Cardiac muscle cell (in vitro differentiated cells and primary cell): ENCODE measurements at places on chromosomes 2 and 18.

DNA sequence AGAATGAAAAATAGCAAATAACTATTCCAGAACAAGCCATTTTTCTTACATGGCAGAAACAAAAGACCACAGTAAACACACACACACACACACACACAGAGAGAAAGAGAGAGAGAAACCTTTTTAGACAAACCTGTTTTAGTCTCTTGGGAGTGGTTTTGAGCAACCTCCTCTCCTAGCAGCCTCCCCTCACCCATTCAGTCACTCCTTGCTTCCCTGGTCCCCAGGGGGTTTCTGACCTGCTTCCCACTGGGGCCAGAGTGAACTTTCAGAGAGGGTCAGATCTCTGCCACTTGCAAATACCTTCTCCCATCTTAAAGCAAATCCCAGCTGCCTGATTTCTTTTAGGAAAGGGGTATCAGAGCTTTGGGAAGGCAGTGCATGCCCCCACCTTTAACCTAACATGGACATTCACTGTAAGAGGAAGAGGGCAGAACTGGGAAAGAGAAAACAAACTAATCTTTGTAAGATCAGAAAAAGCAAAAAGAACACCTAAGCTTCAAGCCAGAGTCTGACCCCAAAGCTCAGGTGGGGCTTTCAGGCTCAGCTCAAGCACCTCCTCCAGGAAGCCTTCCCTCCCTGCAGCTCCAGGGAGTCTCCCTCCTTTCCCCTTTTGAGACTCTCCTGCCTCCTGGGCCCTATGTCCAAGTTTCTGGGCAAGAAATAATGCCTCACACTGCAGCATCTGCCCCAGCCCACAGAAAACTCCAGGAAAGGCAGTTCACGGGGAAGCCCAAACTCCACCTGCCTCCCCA lies 2.7 kb downstream of the SDC1 start:
- DNase-seq = no peak

GRCh38 chr2:133586978-133587377 lies 18.7 kb upstream of the NCKAP5 start:
- DNase-seq = no peak

GRCh38 chr18:13643261-13643751 lies 83.1 kb downstream of the FAM210A start:
- DNase-seq = no peak

DNA sequence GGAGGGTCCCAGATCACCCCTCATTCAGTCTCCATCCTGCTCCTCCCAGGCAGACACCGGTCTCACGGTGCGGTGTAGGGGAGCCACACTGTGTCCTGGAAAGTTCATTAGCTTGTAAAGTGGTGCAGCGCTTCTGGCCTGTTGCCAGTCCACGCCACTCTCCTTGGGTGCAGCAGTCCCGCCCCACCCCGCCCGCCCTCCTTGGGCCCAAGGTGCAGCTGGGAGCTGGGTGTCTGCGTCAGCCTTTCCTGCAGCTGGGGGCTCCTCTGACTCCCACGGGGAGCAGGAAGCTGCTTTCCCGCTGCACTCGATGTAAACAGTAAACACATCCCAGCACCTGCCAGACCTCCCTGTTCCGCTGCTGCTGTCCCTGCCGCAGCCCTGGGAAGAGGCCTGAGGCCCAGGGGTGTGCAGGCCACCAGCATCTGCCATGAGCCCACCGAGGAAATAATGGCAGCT lies 53.8 kb upstream of the ASB18 start:
- no peak for DNase-seq

- no peak for DNase-seq
Observed at GRCh38 chr2:95312543-95313201, 15.5 kb downstream of the KCNIP3 start.

DNA sequence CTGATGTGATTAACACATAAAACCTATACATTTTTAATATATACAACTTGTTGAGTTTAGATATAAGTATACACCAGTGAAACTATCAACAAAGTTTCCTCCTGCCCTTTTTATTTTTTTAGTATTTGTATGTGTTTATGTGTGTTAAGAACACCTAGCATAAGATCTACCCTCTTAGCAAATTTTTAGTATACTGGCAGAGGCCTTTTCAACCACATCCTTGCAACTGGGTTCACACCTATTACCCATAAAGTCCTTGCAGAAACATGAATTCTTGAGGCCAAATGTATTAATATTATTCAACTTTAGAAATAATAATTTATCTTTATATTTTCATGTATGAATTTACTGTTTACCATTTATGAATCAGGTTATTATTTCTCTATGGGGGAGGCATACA lies 119.7 kb upstream of the CRIM1 start:
- no peak for DNase-seq

DNA sequence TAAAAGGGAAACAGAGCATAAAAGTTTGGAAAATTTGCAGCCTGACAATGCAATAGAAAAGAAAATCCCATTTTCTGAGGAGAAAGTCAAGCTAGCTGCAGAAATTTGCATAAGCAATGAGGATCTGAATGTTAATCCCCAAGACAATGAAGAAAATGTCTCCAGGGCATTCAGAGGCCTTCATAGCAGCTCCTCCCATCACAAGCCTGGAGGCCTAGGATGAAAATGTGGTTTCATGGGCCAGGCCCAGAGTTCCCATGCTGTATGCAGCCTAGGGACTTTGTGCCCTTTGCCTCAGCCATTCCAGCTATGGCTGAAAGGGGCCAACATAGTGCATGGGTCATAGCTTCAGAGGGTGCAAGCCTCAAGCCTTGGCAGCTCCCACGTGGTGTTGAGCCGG lies 10.3 kb upstream of the SCN1A start:
- DNase-seq = no peak

GRCh38 chr2:47054036-47054555 lies 101.0 kb downstream of the STPG4 start:
- no peak for DNase-seq

DNA sequence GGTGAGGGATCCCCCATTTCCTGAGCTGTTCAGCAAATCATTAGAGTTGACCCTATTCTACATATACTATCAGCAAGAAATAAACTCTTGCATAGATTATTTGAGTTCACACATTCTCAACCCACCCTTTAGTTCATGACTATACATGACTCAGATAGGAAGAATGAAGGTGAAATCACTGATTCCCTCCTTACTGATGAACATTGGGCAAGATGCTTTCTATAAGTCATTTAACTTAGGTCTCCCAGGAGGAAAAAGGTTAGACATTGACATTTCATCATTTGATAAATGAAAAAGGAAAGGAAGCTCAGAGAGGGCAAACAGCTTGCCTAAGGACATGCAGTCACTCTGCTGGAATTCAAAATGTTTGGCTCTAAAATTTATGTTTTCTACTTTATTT lies 408.0 kb downstream of the TMEM182 start:
- no peak for DNase-seq

GRCh38 chr2:98233941-98234340 lies 112.3 kb upstream of the CNGA3 start:
- DNase-seq = no peak

DNA sequence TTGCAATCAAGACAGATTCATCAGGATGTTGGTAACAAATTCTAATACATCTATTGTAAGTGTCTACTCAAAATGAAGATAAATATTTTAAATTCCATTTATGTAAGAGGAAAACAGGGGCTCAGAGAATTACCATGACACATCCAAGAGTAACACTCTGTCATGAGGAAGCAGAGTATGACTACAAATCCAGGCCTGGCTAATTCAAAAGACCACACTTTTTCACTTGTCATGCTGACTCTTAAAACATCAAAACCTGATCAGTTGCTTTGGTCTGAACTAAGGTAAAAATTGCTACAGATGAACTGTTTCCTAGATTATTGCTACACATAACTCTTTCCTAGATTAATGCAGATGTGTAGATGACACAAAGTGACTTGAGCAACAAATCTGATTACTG lies 880.6 kb downstream of the TSN start:
- DNase-seq = peak; percentile 24

DNA sequence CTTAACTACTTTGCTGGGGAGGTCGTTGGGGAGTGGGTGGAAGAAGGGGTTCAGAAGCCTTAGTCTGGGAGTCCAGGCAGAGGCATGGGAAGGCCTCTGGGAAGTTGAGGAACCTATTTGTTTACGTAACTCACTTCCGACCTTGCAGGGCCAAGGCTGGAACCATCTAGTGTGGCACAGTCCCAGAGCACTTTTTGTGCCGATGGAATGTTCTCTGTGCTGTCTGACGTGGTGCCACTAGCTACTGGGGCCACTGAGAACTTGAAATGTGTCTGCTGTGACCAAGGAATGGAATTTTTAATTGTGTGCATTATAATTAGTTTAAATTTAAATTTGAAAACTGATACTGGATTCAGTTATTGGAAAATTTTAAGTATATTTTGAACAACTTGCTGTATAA lies 139.7 kb downstream of the FAM161A start:
- DNase-seq = no peak

- no peak for DNase-seq
Observed at GRCh38 chr18:14015416-14015815, 100.1 kb upstream of the MC2R start.

DNA sequence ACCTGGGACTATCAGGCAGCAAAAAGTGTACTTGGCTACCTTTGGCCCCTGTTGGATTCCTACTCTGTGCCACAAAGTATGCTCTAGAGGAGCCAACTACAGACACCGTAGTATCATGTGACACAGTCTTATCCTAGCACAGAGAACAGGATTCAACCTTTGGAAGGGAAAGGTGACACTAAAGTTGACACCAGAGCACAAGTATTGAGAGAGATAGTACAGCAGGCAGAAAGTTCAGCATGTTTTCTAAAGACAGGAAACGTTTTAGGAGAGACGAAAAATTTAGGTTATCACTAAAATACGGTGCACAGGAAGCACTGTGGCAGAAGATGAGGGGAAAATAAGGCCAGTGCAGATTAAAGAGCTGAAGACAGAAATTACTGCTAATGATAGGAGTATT lies 18.6 kb downstream of the SMAD2 start:
- DNase-seq = no peak

DNA sequence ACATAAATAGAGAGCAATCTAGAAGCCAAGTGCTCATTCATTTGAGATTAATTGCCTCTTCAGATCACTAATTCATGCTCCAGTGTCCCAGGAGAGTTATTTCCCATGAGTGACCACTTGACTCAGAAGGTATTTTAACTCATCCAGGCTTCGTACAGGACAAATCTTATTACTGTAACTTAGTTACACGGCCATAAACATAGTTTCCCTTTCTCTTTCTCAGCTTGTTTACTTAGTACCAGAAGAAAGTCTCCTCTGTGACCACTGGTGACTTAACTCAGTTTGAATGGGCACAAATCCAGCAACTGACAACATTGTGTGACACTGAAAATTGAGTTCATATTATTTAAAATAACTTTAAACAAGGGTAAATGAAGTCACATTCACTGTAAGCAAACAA lies 25.3 kb downstream of the MMADHC start:
- no peak for DNase-seq

DNA sequence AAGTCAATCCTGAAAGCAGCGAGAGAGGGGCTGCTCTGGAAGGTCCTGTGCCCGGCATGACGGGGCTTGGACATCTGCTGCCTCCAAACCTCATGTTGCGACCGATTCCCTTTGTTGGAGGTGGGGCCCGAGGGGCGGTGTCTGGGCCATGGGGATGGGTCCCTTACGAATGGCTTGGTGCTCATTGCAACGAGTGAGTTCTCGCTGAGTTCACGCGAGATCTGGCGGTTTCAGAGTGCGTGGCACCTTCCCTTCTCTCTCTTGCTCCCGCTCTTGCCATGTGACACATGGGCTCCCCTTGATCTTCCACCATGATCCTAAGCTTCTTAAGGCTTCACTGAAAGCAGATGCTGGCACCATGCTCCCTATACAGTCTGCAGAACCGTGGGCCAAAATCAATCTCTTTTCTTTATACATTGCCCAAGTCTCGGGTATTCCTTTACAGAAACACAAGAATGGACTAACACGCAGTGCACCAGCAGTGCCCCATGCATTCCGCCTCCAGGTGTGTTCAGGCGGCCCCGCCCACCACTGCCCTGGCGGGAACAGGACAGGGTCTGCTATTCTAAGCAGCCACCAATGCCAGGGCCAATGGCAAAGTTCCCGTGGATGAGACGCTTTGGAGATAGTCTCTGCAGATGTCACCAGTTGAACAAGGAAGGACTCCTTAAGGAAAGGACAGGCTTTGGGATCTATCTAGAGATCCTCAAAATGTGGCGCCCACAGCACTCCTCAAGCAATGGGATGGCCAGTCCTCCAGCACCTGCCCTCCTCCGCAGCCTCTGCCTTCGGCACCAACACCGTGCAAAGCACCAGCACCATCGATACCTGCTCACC lies 63.4 kb downstream of the ZNF516 start:
- no peak for DNase-seq

GRCh38 chr2:23208339-23208738 lies 176.6 kb upstream of the KLHL29 start:
- no peak for DNase-seq

DNA sequence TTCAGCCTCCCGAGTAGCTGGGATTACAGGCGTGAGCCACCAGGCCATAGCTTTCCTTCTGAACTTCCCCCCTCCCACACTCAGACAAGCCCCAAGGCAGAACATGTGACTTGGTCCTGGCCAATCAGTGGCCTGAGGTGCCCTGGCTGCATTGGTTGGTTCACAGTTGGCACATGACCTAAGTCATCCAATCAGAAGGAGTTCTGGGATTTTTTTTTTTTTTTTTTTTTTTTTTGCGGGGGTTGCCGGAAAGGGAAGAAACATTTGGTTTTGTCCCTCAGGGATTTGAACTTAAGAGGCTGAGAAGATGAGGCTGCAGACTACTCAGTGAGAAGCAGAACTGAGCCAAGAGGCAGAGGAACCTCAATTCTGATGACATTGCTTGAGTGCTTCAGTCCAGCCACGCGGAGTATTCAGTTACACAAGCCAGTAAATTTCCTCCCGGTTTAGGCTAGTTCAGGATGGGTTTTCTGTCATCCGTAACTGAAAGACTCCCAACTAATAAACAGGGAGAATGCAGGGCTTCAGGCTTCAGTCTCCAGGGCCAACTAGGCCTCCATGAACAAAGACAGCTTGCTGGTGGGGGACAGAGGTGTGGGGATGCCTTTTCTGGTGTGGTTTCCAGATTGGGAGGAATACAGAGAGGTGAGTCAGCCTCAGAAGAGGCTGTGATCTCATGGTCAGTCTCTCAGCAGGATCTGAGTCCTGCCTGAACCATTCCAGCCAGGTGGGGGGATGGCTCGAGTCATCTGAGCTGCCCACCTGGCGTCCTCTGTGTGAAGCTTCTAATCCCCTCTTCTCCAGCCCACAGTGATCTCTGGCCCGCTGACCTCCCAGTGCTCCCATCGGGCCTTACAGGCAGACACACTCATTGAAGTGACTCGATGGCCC lies 9.2 kb downstream of the PTMA start:
- peak; percentile 25 for DNase-seq

DNA sequence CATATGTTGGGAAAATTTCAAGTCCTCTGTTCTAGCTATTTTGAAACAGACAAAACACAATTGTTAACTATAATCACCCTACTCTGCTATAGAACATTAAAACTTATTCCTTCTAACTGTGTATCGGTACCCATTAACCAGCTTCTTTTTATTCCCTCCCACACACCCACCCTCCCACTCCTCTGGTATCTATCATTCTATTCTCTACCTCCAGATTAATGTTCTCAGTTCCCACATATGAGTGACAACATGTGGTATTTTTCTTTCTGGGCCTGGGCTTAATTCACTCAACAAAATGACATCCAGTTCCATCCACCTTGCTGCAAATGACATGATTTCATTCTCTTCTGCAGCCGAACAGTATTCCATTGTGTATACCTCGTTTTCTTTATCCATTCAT lies 43.3 kb downstream of the EXOC6B start:
- no peak for DNase-seq

GRCh38 chr2:72263776-72264060 lies 116.1 kb upstream of the CYP26B1 start:
- no peak for DNase-seq
